ENCODE measurements at places on chromosomes 2 and 18.
A peak's percentile ranks its signal among the peaks of the same experiment; 100 is the strongest.

DNA sequence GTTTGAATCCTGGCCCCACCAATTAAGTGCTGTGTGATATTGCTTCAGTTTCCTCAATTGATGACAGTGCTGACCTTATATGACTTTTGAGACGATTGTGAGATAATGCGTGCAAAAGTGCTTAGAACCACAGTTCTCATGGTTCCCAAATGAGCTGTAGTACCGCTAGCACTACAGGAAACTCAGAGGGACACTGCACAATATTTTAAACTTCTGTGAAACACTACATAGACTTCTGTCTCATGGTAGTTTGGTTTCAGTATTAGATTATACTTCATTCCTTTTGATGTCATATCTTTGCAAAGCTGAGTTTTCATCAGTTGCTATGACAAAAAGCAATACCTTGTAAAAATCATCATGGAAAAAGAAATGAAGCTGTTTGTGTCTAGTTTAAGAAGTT is 368.0 kb downstream of the PARD3B start:
- DNase-seq: no peak

DNA sequence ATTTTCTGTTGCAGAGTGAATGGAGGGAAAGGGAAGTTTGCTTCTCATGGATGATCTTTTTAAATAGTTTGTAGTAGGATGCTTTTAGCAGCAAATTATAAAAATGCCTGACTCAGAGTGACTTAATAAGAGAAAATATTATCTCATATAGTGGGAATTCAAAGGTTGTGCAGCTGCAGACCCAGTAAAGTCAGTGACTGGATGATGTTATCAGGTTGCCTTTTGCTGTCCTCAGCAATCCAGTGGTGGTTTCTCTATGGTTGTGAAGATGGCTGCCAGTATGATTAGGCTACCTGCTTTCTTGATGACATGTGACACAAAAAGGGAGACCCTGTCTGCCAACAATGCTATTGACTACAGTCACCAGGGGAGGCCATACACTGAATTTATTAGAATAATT is 184.8 kb downstream of the DIS3L2 start:
- DNase-seq: peak; percentile 18

DNA sequence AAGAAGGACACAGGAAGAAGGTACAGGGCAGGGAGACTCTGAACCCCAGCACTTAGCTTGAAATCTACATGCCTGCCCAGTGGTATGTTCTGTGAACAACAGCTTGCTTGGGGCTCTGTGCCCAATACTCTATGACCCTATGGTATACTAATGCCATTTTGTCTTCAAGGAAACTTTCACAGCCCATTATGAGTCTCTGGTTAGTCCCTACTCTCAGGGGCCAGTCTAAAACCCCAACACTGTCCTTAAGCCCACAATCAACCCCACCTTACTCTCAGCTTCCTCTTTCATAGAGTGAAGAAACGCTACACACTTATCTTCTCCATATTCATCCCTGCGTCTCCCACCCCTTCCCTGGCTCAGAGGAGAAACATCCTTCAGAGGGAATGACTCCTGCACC is 16.0 kb downstream of the NEB start:
- no peak for DNase-seq

DNA sequence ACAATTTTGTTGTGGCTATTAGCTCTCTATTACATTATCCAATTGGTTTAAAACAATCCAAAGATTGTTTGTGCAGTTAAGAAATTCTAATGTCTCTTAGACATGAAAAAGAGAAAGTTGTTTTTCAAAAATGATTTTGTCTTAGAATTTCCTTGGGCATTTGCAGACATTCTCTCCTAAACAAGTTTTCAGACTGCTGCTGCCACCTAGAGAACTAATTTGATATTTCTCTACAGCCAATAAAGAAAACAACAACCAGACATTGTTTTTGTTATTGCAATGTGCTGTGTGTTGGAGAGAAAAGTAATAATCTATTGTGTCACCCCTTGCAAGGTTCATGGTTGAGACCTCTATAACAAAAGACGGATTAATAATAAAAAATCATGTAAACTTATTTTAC is 119.0 kb upstream of the SYT4 start:
- peak; percentile 17 for DNase-seq

DNA sequence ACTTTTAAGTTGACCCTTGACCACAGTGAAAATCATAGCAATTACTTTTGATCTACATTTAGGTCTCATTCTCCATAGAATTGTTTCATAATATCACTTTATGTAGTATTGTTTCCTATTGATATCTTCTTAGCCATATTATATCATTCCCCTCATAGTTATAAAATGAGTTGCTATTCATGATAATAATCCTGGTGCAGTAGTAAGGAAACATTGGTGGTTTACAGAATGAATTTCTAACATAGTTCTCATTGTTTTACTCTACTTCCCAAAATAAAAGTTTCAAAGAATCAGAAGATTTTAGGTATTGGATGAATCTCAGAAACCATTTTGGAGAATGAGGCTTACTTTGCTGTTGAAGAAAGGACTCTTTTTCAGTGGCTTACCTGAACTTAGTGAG is 246.0 kb downstream of the PARD3B start:
- DNase-seq: no peak

GRCh38 chr2:162317861-162318327 is 590 bp downstream of the IFIH1 start:
- peak; percentile 16 for DNase-seq

GRCh38 chr2:214215107-214215506 is 195.7 kb upstream of the VWC2L start:
- DNase-seq: peak; percentile 30

DNA sequence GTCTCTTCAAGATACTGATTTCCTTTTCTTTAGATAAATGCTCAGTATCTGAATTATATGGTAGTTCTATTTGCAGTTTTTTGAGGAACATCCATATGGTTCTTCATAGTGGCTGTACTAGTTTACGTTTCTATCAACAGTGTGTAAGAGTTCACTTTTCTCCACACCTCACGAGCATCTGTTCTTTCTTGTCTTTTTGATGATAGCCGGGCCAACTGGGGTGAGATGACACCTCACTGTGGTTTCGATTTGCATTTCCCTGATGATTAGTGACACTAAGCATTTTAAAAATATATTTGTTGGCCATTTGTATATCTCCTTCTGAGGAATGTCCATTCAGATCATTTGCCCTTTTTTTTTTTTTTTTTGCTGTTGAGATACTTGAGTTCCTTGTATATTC is 458.8 kb downstream of the SETBP1 start:
- no peak for DNase-seq

GRCh38 chr2:178331474-178332432 is 119.2 kb downstream of the PRKRA start:
- DNase-seq: no peak

- DNase-seq: no peak
Measured at GRCh38 chr2:155393406-155393805, 694.9 kb downstream of the KCNJ3 start.

DNA sequence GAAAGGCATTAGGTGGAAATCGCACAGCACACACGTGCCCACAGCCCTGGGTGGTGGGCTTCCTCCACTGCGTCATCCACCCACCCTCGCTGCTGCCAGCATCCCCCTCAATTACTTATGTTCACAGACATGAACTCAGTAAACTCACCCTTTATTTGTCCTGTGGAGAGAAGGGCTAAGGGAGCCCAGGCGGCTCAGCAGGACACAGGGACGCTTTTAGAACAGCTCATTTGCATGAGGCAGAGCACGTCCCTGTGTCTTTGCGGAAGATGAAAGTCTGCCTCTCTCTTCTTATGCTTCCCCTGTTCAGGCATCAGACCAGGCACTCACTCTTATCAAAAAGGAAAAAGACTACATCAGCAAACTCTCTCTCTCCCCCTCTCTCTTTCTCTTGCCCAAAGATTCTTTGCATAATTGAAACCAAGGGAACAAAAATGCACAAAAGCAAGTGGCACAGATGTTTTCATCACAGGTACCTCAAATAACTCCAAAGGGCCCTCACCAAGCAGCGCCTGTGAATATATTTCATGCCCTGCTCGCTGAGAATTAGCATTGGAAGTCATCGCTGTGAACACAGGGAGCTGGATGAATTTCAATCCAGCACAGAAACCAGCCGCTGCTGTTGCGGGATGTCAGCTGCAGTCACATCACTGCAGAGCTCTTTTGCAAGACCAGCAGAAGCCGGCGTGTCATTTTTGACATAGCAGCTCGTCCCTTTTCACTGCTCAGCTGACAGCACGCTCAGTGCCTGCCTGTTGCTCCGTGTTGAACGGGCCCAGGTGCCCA is 376.3 kb upstream of the MYT1L start:
- DNase-seq: no peak

- peak; percentile 34 for DNase-seq
Measured at GRCh38 chr2:20343128-20343527, 7.5 kb downstream of the PUM2 start.

DNA sequence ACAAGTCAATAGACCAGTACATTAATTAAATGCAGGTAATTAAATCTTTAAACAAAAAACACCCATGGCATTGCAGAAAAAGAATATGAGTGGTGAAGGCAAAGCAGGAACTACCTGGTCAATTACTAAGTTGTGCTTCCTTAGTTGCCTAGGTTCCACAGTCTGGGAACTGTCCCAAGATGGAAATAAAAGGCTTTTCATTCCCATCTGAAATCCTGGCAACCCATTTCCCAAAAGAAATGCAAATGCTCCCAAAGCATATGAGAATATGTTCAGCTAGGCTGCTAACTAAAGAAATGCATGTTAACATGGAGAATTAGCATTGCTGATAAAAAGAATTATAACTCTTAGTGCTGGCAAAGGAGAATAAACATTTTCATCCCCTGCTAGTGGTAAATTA is 177.8 kb downstream of the TMEM163 start:
- no peak for DNase-seq

GRCh38 chr2:216897561-216898203 is 37.8 kb upstream of the TNP1 start:
- no peak for DNase-seq

GRCh38 chr2:168397629-168398028 is 58.4 kb upstream of the CERS6 start:
- peak; percentile 43 for DNase-seq

DNA sequence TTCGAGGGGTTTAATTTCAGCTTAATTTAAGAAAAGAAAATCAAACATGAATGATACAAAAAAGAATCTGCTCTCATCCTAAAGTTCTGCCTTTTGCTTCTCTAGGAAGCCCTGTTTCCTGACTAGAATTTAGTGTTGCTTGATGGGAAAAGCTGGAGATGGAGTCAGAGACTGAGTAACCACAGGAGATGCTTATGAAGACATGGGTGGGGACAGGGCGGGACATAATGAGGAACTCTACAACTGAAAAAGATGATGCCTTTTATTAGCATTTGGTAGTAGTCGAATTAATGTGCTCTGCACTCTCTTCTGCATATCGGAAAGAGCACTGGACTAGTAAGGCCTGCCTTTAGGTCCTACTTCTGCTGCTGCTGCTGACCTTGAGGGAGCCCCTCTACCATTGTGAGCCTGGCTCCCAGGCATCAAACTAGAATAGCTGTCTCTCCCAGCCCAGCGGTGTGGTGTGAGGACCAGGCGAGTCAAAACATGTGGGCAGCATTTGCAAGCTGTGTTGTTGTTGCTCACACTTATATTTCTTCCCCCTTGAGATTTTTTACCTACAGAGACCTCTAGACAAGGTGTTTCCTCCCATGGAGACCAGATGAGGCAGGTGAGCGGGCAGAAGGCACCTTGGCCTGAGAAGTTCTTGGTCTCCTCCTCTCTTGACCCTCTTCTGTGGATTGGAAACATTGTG is 61.5 kb downstream of the INPP4A start:
- DNase-seq: peak; percentile 47

DNA sequence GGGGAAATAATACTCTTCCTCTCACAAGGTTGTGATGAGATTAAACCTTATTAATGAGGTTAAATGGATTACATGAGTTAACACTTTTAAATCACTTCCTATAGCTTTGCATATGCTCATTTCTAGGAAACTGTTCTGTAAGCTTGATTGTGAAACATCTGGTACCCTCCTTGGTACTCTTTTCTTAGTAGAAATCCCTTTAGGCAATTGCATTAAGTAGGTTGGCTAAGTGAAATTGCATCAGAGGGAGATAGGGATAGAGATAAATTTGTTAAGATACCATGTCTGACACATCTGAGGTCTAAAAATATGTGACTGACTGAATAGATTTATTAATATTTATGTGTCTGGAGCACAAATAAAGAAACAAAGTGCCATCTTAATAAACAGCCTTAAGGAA is 275.9 kb upstream of the MAP2 start:
- no peak for DNase-seq

DNA sequence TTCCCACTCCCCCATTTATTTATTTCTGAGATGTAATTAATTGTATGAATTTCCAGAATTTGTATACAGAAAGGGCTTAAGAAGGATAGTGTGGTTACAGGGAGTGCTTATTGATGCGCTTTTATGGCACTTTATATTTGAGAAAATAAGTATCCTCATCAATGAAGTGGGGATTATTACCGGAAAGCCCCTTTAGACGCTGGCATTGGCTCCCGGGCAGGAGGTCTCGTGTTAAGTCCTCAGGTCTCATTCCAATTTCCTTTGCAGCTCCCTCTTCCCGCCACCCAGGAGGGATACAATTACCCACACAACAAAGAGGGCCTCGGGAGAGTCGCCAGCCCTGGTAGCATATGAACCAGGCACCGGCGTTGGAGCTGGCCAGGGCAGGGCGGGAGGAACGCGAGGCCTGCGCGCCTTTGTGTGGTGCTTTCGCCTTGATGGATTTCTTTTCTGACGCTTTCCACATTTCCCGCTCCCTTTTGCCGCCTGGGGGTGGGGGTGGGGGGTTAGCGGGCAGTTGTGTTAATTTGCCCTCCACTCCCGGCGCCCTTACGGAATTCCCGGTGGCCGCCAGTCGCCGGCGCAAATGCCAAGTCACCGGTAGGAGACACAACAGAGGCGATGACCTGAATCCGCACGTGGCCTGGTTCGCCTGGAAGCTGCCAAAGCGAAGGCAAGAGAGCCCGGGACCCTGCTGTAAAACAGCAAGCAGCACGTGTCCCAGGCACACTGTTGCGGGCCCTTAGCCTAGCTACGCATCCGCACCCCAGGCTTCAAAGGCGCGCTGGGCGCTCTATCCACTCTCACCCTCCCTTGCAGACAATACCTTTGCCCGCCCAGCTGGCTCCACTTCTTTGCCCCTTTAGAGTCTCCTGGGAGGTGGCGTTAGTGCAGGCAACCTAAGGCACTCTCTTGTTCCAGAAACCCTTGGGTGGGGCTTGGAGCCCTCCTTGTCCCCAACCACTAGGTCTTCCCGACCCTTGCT is 3.3 kb downstream of the GAD1 start:
- no peak for DNase-seq

DNA sequence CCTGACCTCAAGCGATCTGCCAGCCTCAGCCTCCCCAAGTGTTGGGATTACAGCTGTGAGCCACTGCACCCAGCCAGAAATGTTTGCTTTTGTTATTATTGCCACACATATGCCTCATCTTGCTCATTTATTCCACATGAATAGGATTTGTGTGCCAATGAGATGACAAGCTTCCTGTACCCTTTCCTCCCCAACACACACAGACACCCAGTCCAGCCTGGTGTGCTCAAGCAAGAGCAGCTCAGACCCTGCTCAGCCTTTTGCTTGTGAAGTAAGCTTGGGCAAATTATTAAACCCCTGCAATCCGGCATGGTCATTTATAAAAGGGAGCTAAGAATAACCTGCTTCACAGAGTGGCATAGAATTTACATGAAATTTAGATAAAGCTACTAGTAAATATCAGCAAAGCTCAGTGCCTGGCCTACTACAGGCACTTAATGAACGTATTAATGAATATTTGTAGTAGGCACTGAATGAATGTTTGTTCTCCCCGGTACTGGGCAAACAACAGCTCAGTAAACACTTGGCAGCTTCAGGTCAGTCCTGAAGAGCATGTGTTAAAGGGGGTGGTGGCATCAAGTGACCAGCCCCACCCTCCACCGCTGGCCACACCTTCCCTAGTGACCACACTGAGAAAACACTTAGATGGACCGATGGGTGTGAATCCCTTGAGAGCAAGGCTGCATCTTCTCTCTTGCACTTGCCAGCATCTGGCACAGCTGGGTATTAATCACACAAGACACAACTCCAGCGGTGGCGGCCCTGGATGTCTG is 280.2 kb downstream of the SRBD1 start:
- DNase-seq: peak; percentile 67

Measured in fibroblast of mammary gland (primary cell).